ENCODE measurements at places on chromosomes 4 and X.

DNA sequence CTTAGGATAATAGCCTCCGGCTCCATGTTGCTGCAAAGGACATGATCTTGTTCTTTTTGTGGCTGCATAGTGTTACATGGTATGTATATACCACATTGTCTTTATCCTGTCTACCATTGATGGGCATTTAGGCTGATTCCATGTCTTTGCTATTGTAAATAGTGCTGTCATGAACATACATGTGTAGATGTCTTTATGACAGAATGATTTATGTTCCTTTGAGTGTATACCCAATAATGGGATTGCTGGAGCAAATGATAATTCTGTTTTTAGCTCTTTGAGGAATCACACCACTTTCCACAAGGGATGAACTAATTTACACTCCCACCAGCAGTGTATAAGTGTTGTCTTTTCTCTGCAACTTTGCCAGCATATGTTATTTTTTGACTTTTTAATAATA lies 4.6 kb downstream of the RAB33B start:
- no peak for DNase-seq

DNA sequence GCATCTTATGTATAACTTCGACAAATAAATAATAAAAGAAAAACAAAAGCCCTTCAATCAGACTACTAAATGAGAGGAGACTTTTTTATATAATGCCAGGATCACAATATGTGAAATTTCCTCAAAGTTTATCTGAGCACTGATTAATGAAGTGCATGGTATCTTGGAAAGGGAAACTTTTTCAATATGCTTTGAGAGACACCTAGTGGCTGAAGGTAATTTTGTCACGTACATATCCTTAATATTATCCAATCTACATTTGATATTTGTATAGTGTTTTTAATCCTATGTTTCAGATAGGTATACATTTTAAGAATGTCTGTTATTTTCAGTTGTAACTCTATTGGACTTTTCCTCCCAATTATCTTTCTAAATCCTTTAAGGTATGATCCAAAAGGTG lies 146.8 kb downstream of the KLHL4 start:
- no peak for DNase-seq

GRCh38 chrX:102684772-102685520 lies 27.3 kb upstream of the GPRASP2 start:
- DNase-seq: no peak

- no peak for DNase-seq
These were observed 13.5 kb upstream of the PLS3 start for GRCh38 chrX:115547448-115547847.

- DNase-seq: no peak
These were observed 27.6 kb downstream of the ARFIP1 start for GRCh38 chr4:152807294-152807829.

DNA sequence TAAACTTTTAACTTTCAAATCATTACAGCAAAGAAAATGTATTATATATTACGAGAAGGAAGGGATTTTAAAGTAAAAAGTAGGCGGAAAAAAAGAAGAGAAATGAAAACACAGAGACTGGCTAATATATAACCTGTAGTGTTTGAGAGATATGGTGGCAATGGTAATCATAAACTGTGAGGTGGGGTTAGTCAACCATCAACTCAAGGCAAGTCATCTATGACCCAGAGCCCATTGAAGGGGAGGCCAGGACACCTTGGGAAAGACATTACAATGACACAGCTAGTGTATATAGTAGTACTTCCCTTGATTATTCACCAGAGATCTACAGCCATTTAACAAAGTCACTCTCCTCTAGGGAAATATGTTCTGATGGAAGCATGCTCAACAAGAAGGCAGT lies 423.9 kb upstream of the PITX2 start:
- DNase-seq: no peak

- no peak for DNase-seq
These were observed 171.9 kb downstream of the MAD2L1 start for GRCh38 chr4:119894650-119895208.

- no peak for DNase-seq
These were observed 84.6 kb downstream of the THOC2 start for GRCh38 chrX:123648028-123648810.

GRCh38 chr4:187602339-187603092 lies 393.1 kb upstream of the ZFP42 start:
- no peak for DNase-seq

GRCh38 chr4:130393231-130393630 lies 1297.3 kb downstream of the C4orf33 start:
- no peak for DNase-seq

- DNase-seq: no peak
These were observed 20.0 kb upstream of the VCX2 start for GRCh38 chrX:8191022-8191421.

- DNase-seq: no peak
These were observed 33.9 kb downstream of the RNF150 start for GRCh38 chr4:141099326-141099725.

GRCh38 chr4:69147334-69147733 lies 51.1 kb downstream of the UGT2B7 start:
- DNase-seq: no peak

DNA sequence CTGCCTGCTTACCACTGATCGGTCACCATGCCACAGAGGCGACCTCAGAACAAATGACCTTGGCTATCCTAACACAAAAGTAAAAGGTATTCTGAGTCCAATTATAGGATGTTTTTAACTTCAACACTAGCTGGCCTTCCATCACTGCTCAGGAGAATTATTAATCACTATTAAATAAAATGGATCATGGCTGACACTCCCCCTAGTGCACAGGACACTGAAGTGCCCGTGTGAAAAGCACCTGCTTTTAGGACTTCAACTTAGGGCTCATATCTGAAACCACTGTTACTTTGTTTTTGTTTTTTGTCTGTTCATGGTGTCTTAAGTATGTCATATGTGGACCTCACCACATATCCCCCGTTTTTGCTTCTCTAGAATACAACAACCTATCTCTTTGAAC lies 33.9 kb downstream of the STX18 start:
- no peak for DNase-seq

DNA sequence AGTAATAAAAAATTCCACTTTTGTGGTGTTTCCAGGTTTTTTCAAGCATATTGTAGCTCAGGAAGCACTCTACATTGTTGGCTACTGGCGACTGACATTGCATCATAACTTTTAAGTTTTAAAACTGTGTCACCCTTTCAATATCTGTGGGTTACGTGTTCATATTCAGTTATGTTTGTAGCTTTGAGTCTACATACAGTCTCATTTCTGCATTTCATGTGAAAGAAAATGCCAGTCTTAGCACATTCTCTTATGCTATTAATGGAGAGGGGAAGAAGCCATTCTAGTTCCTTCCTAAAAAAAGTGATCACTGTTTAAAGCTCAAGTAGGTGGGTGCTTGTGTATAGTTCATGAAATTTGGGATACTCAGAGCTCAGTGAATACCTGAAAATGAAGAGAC lies 38.1 kb downstream of the DIAPH2 start:
- no peak for DNase-seq

DNA sequence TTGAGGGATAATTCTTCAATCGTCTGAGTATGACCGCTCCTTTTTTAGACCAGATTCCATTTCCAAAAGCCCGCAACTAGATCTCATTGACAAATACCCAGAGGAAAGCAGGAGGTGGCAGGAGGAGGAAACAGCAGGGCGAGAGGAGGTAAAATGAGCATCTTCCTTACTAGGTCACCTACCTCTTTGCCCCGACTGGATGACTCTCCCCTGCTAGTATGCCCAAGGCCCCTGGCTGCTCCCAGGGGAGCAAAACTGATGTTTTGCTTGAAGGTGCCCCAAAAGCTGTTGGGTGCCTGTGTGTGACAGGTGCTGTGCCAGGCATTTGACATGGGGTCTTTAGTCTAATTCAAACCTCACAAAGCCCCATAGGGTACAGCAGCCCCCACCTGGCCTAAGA lies 48.9 kb downstream of the C4orf50 start:
- no peak for DNase-seq

DNA sequence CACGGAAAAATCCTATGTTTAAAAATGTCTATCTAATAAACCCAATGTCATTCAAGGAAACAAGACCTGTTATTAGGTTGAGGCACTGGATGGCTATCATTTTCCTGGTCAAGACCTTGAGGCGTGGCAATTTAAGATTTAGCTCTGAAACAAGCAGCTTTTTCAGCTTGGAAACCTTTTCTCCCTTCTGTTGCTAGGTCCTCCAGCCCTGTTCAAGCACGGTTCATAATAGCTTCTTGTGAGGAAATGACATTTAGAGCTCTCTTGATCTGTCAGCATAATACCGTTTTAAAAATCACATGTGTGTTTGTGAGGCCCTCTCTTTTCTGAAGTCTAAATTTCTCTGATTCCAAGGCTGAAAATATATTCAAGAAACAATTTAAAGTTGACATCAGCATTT lies 133.6 kb upstream of the GRPR start:
- DNase-seq: no peak

DNA sequence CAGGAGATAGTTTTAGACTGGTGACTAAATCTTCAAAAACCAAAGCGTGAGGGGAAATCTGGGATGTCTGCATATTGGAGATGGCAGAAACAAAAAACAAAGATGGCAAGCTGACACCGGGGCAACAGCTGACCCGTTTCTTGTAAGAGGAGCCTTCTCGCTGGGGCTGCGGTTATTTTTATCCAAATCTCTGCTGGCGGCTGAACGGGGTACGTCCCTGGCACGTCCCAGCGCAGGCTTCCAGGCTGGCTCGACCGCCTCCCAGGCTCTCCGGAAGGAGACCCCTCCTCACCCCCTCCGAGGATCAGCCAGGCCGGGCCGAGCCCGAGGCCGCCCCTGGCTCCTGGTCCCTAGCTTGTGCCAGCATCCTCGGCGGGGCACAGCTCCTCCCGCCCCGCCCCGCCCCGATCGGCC lies 403 bp downstream of the SGCB start:
- DNase-seq: no peak

- no peak for DNase-seq
These were observed 21.6 kb downstream of the PNMA6E start for GRCh38 chrX:153379508-153379907.

- no peak for DNase-seq
These were observed 69.2 kb upstream of the GRID2 start for GRCh38 chr4:92234393-92235176.

GRCh38 chr4:116926631-116927295 lies 158.6 kb downstream of the TRAM1L1 start:
- no peak for DNase-seq

DNA sequence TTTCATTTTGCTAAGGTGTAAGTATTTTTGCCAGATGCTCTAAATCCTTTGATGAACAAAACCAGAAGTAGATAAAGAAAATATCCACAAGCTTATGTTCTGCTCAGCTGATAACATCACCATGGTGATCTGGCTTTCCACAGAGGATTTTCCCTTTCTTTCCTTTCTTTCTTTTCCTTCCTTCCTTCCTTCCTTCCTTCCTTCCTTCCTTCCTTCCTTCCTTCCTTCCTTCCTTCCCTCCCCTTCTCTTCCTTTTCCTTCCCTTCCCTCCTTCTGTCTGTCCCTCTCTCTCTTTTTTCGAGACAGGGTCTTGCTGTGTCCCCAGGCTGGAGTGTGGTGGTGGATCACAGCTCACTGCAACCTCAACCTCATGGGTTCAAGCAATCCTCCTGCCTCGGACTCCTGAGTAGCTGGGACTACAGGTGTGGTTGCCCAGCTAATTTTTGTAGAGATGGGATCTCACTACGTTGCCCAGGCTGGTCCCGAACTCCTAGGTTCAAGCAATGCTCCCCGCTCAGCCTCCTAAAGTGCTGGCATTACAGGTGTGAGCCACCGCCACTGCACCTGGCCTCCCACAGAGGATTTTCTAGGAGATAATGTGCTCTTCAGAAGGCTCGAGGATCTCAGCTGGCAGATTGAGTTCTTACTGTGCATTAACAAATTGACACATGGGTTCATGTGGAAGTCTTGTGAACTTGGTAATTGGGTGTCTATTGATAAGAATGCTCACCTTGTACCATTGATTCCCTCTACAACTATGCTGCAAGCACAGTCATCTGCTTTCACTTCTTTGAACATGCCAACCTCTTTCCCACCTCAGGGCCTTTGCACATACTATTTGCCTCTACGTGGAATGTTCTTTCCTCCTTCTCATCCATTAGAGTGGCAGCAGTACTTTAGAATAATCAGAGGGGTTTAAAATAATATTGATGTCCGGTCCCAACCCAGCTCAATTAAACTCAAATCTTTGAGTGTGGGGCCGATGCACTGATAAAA lies 1.4 kb upstream of the RHOH start:
- DNase-seq: no peak

DNA sequence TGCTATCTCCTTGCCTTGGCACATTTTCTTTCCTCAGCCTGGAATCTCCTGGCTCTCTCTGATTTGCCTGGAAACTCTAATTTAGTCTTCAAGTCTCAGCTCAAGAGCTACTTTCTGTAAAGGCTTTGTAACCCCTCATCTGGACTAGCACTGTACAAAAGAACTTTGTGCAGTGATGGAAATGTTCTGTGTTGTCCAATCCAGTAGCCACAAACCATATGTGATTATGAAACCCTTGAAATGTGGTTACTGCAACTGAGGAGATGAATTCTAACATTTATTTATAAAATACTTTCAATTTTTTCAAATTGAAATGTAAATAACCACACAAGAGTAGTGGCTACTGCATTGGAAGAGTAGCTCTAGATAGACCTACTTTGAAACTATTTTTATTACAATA lies 66.6 kb upstream of the HS3ST1 start:
- DNase-seq: no peak

GRCh38 chrX:50497114-50497513 lies 26.5 kb upstream of the DGKK start:
- no peak for DNase-seq

GRCh38 chr4:22869235-22869634 lies 176.5 kb downstream of the GBA3 start:
- DNase-seq: no peak

DNA sequence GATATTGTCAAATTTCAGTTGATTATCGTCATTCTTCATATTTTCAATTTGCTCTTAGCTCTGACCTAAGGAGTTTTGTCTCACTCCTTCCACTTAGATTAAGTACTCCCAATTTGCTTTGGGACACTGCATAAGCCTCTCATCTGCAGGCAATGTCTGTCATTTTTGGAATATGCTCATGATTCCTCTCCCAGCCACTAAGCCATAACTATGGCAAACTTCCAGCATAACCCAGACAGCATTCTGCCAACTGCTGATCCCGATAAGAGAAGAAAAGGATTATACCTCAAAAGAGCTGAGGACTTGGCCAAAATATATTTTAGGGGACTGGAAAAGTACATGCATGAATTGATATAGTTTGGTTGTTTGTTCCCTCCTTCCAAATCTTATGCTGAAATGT lies 444.4 kb downstream of the GABRG1 start:
- no peak for DNase-seq

GRCh38 chr4:2963966-2964471 lies 648 bp downstream of the GRK4 start:
- DNase-seq: no peak

DNA sequence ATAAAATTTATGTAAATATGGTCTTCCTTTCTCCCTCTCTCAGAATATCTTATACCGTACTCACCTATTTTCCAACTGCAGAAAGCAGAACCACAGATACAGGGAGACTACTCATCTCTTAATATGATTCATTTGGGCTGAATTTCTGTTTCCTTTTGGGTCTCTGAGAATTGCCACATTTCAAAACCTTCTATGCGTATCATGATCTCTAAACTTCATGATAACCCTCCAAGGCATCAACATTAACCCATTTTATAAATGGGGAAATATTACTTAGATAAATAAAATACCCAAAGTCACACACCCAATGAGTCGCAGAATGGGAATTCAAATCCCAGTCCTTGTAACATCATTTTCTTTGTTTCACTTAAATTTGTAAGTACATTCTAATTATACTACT lies 16.6 kb upstream of the PRDM8 start:
- DNase-seq: no peak

Measured in stimulated activated CD4-positive, alpha-beta T cell treated with anti-CD3 and anti-CD28 coated beads, Interleukin-1b, Interleukin-23, amount 100 ng/mL, for 1 hour (primary cell).